ENCODE measurements at places on chromosomes 3 and 15.

DNA sequence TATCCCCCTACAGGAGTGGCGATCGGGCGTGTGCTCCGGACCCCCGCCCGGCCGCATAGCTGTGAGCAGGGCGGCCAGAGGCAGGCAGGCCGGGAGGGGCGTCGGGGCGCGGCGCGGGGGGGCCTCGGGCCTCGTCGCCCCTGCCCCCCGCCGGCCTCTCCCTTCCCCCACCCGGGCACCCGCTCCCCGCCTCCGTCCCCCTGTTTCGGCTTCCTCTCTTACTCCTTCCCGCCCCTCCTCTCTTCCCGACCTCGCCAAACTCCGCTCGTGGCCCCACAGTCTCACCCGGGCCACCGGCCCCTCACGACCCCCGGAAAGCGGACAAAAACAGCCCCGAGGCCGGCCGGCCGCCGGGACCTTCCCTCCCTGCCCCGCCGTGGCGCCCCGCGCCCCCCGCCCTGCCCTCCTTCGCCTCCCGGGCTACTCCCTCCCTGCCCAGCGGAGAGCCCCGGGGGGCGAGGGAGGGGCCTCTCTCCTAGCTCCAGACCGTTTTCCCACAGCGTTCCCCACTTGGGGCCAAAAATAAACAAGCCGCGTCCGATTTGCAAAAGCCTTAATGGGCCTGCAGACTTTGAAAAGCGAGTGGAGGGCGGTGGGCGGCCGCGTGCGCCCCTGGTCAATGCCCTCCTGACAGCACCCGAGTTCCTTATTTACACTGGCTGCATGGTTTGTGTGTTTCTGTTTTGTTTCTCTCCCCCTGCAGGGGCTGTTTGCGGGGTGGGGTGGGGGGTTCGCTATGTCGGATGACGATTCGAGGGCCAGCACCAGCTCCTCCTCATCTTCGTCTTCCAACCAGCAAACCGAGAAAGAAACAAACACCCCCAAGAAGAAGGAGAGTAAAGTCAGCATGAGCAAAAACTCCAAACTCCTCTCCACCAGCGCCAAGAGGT lies 1.0 kb downstream of the UBE2E1 start:
- DNase-seq: peak; percentile 51

- no peak for DNase-seq
Measured at GRCh38 chr3:102593812-102594602, 159.2 kb downstream of the ZPLD1 start.

DNA sequence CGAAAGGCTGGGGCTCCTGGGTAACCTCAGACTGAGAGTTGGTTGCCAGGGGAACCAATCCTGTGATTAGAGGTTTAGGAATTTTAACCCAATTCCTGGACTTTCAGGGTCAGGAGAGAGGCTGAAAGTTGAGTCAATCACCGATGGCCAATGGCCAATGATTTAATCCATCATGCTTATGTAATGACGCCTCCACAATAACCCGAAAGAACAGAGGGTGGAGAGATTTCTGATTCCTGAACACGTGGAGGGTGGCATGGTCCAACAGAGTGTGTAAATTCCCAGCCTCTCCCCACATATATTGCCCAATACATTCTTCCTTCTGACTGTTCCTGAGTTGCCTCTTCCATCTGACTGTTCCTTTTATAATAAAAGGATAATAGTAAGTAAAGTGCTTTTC lies 137.2 kb upstream of the CBLB start:
- no peak for DNase-seq

DNA sequence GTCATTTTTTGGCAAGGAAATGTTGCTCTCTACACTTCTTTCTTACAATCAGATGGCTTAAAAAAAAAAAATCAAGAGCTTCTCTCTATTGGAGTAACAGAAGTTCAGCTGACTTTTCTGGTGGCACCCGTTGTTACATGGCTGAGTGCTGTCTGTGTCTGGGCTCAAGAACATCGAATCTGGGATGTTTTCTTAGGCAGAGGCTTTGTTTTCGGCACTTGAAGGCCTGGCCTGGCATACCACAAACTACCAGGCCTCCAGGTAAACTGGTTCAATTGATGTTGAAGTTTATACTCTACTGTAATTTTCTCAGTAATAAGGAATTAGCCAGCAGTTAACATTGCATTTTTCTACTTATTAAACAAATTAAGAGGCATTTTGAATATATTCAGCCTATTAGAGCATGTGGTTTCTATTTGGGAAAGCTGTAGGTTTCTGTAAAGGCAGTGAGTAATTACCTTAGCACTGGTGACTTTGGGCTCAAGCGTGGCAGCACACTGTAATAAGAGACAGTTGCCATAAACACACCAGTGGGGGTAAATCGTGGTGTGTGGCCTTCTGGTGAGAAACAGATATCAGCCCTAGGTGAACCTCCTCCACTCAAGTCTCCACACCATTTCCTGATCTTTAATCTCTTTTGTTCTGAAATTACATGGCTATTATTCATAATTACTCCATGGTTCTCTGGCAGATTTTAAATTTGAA lies 544.7 kb downstream of the MECOM start:
- no peak for DNase-seq

DNA sequence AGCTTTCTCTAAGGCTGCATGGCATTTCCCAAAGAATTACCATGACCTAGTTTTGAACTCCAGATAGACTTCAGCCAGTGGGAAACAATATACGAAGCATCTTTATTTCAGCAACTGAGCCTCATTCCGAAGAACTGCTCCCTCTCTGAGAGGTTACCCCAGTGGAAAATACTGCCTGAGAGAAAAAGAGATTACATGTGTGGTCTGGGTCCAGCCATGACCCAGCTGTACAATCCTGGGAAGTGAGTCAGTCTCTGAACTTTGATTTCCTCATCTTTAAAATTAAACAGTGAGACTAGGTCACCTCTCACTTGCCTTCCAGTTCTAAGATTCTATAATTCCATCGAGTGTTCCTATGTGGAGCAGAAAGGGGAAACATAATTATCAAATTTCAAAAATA lies 42.4 kb downstream of the TNIK start:
- no peak for DNase-seq

DNA sequence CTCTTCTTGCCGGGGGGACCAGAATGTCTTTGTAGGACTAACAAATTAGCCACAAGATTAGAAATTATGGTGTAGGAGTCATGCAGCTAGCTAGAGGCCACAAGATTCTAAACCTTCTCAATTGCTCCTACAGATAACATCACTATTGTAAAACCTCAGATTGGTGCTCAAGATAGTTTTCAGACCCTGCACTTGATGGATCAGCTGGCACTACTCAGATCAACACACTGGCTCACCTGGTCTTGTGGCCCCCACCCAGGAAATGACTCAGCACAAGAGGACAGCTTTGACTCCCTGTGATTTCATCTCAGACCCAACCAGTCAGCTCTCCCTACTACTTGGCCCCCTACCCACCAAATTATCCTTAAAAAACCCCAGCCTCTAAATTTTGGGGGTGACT lies 124.1 kb upstream of the RASGRP1 start:
- no peak for DNase-seq

GRCh38 chr3:130779031-130779430 lies 32.4 kb upstream of the PIK3R4 start:
- peak; percentile 97 for DNase-seq

- DNase-seq: no peak
Measured at GRCh38 chr3:129207479-129207878, 23.8 kb upstream of the CNBP start.

DNA sequence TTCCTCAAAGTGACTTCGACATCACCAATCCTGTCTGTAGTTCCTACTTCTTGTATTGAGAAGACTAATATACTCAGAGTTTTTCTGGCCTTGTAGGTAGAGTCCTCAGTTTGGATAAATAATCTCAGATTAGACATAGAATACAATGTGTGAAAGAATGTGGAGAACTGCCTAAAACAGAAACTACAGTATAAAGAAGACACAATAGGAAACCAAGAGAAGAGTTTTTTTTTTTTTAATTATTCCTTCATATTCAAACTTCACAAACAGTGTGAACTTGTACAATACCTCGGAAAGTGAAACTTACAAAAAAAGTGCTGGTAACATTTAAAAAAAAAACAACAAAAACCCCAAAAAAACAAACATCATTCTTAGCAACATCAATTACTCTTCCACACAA lies 20.5 kb downstream of the TIGIT start:
- no peak for DNase-seq

- no peak for DNase-seq
Measured at GRCh38 chr3:100844063-100844936, 135.0 kb downstream of the TFG start.

GRCh38 chr3:4908433-4909156 lies 70.6 kb upstream of the BHLHE40 start:
- no peak for DNase-seq

GRCh38 chr3:41301548-41301947 lies 102.2 kb downstream of the CTNNB1 start:
- DNase-seq: no peak

DNA sequence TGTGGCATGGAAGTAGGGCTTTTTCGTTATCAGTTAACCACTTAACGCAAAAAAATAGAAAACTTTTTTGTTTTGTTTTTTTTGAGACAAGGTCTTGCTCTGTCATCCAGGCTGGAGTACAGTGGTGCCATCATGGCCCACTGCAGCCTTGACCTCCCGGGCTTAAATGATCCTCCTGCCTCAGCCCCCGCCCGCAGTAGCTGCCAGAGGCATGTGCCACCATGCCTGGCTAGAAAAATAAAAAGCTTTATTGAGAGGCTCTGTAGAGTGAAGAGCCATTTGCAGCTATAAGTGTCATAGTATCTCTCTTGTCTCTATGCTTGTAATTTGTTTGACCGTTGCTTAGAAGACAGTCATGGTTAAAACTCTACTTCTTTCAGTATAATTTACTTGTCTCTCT lies 13.5 kb downstream of the PPP4R2 start:
- DNase-seq: no peak

- peak; percentile 81 for DNase-seq
Measured at GRCh38 chr3:182436547-182436946, 356.8 kb upstream of the ATP11B start.

GRCh38 chr3:183427196-183427875 lies 1.1 kb downstream of the MCF2L2 start:
- DNase-seq: no peak

DNA sequence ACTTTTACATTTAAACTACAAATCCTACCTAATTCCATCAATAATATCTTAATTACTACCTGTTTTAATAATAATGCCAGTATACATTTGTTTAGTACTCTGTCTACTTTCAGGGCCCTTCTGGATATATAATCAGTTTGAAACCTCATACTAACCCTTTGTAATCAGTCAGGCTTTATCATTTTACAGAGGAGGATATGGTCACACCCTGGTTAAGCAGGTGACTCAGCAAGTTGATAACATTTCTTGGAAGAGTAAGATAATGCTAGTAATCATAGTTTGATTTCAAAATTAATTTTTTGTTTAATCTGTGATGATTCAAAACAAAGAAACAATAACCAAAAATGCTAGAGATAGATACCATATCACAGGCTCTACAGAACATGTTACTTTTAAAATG lies 208.2 kb upstream of the MANF start:
- no peak for DNase-seq

DNA sequence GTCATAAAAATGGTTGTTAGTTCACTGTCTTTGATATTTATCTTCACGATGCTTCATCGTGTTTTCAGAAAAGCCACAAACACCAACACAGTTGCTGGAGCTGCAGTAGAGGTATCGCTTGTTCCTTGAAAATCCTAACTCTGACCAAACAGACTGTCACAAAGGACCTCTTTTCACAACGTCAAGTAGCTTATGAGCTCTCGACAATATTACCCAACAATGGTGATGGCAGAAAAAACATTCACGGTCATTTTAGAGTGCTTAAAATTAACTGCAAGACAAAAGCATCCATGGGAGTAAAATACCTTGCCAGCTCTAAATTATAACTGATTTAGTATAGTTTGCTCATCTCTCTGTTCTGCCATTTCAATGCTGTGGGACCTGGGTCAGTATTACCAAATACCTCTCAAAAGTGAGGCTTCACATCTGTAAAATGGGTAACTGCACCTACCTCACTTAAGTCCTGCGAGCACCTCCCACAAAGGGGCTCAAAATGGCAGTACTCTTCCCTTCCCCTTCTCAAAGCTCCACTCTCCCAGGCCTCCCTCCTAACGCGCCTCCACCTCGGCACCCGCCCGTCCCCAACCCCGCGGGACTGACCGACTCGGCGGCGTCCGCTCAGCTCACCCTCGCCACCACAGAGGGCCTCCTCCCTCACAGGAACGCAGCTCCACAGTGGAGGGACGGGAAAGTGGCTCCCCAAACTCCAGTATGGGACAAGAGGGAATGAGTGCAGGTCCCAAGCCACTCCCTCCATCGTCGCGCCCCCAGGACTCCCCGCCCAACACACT lies 546 bp downstream of the TRIM59 start:
- no peak for DNase-seq

GRCh38 chr15:49110158-49110944 lies 45.0 kb downstream of the COPS2 start:
- no peak for DNase-seq

DNA sequence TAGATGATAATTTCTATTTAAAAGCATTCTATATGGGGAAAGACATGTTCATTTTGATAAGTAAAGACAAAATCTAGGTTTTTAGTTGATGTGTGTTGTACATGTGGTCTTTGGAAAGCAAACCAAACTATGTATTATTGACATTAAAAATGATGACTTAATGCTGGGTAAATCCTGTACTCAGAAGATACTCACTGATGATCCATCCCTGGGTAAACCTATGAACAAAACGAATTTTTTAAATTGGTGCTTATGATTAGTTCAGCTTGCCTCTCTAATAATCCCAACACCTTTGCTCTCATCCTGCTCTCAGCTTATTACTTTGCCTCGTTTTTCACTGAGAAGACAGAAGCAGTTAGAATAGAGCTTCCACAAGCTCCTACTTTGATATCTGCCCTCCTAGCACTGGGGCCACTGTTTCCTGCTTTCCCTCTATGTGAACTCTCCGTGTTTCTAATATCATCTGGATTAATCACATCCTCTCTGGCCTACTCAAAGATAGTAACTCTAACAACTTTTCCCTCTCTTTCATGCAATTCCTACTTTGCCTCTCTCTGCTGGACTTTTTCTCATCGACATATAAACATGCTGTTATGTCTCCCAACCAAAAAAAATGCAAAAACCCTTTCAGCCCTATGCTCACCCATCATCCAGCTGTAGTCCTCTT lies 29.3 kb downstream of the RARRES1 start:
- no peak for DNase-seq

DNA sequence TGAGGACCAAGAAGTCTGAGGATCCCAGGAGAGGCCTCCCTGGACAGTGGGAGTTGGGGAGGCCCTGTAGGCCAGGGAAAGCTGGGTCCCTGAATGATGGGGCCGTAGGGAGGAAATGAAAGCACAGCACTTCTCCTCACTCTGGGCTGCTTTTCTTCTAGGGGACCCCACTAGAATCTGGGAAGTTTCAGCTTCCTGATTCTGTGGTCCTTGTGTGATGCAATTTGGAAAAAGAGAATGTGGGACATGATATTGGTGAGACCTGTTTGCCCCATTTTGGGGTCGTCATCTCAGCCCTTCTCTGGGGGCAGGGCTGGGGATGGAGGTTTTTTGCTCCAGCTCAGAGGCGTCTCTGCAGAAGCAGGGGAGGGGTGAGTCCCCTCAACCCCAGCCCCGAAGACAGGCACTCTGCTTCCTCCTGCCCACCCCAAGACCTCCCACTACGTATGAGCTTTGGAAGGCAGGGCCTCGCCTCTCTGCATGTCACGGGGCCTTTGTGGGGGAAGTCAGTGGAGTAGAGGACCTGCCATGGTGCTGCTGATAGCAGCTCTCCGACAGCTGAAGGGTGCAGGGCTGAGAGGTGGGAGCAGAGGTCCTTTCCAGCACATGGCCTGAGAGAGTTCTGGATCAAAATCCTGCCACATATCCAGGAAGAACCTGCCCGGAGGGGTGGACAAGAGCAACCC lies 1.5 kb upstream of the SNX22 start:
- no peak for DNase-seq
